ENCODE measurements at places on chromosomes 16 and 17. TPM values are rescaled to one million over a fixed set of nuclear protein-coding genes. Genes with fewer than 3 reads are reported as not detected.

BRICD5 gene
- 3.9 TPM for total RNA-seq

BRIP1 gene
- total RNA-seq: 12.0 TPM

LSM12 gene
- 101 TPM for total RNA-seq

HOXB1 gene
- 4.5 TPM for total RNA-seq

KRT36 gene
- total RNA-seq: not detected

REXO5 gene
- 9.5 TPM for total RNA-seq

SLC5A10 gene
- total RNA-seq: not detected

CDRT15L2 gene
- not detected for total RNA-seq

TAC4 gene
- not detected for total RNA-seq

SRRM2 gene
- 96.1 TPM for total RNA-seq

All from H7 (cell line).